ENCODE measurements at places on chromosomes 3 and 15. TPM values are rescaled to one million over a fixed set of nuclear protein-coding genes. Genes with fewer than 3 reads are reported as not detected.

DNA sequence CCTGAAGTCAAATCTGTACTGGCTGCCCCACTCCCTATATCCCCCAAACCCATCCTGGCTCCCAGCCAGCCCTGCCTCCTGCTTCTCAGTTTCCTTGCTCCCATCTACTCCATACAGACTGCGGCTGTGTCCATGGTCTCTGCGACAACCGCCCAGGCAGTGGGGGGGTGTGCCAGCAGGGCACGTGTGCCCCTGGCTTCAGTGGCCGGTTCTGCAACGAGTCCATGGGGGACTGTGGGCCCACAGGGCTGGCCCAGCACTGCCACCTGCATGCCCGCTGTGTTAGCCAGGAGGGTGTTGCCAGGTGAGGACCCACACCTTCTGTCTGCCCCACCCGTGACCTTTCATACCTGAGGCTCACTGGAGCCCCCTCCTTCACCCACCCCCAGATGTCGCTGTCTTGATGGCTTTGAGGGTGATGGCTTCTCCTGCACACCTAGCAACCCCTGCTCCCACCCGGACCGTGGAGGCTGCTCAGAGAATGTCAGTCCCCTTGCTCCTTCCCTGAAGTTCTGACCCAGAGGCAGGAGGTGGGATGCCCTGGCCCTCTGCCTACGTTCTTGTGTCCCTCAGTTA lies 14.7 kb downstream of the STAB1 start:
- H3K4me3 ChIP-seq = no peak overlapping the region
- H3K27ac ChIP-seq = no peak overlapping the region
- H3K27me3 ChIP-seq = no peaks in the 10 kb centered on the region
- no peaks in the 10 kb centered on the region for H3K4me1 ChIP-seq
- no peak for DNase-seq
- H3K36me3 ChIP-seq = no peaks in the 10 kb centered on the region

GRCh38 chr3:172012775-172013174 lies 26.6 kb upstream of the FNDC3B start:
- H3K27me3 ChIP-seq = no peaks in the 10 kb centered on the region
- H3K36me3 ChIP-seq = no peaks in the 10 kb centered on the region
- no peak for DNase-seq
- H3K4me3 ChIP-seq = no peak overlapping the region

GRCh38 chr3:98763076-98763475 lies at the start of gene ST3GAL6:
TSS of gene ST3GAL6 (plus strand) at chr3:98763340. CDS start at chr3:98768441, 5,101 bp downstream.
- H3K4me1 ChIP-seq = no peaks in the 10 kb centered on the region
- peaks cover 9% of the 10 kb centered on the region for H3K27me3 ChIP-seq
- no peak within 1 kb of the TSS for H3K4me3 ChIP-seq
- no peaks in the 10 kb centered on the region for H3K36me3 ChIP-seq
- no peak for DNase-seq
- no peak within 1 kb of the TSS for H3K27ac ChIP-seq

PRICKLE2 gene
- total RNA-seq = not detected

DNA sequence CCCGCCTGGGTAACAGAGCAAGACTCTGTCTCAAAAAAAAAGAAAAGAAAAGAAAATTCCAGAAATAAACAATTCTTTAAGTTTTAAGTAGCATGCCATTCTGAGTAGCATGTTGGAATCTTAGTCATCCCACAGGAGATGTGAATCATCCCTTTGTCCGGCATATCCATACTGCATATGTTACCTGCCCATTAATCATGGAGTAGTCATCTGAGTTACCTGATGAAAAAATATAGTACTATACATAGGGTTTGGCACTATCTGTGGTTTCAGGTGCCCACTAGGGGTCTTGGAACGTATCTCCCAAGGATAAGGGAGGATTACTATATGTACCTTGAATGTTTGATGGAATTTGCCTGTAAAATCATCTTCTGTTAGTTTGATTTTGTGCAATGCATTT lies 6.3 kb upstream of the CCR4 start:
- no peak for DNase-seq
- peaks cover 10% of the 10 kb centered on the region for H3K27me3 ChIP-seq
- H3K4me3 ChIP-seq = no peak overlapping the region
- H3K27ac ChIP-seq = no peak overlapping the region
- H3K4me1 ChIP-seq = peaks cover 17% of the 10 kb centered on the region

DNA sequence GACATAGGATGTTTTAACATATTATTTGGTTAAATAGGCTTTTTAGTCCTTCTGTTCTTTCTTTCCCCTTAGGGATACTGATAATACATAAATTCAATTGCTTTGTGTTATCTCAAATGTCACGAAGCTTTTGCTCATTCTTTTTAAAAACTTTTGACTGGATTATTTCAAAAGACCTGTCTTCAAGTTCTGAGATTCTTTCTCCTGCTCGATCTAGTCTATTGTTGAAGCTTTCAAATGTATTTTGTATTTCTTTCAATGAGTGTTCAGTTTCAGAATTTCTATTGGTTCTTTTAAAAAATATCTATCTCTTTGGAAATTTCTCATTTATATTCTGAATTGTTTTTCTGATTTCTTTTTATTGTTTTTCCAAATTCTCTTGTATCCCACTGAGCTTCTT lies 16.9 kb downstream of the IL20RB start:
- no peaks in the 10 kb centered on the region for H3K27me3 ChIP-seq
- no peak for DNase-seq
- H3K36me3 ChIP-seq = peaks cover 16% of the 10 kb centered on the region

CCR5 gene
- total RNA-seq = 0.08 TPM

GRCh38 chr3:87120236-87120635 lies 106.9 kb upstream of the CHMP2B start:
- H3K27me3 ChIP-seq = no peaks in the 10 kb centered on the region
- no peaks in the 10 kb centered on the region for H3K4me1 ChIP-seq
- H3K36me3 ChIP-seq = no peaks in the 10 kb centered on the region
- DNase-seq = no peak

GRCh38 chr15:46231786-46232185 lies 597.0 kb downstream of the SQOR start:
- no peak for DNase-seq
- H3K27me3 ChIP-seq = peaks cover 7% of the 10 kb centered on the region
- H3K36me3 ChIP-seq = no peaks in the 10 kb centered on the region

- no peak overlapping the region for H3K4me3 ChIP-seq
- no peaks in the 10 kb centered on the region for H3K27me3 ChIP-seq
- H3K4me1 ChIP-seq = no peaks in the 10 kb centered on the region
- no peak for DNase-seq
Observed at GRCh38 chr3:126152901-126153694, 27.3 kb downstream of the ALDH1L1 start.

DNA sequence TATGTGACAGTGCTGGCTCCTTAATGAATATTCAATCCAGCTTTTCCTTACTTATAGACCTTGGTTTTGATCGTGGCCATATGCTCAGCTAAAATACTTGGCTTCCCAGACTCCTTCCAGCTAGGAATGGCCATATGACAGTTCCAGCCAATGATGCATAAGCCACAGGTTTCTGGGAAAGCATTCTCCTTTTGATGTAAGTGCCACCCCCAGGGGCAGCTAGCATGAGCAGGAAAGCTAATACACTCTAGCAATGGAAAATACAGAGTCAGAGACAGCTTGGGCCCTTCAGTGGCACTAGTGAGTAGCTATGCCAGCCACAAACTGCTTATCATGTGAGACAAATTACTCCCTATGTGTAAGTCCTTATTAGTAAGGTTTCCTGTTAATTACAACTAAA lies 26.7 kb downstream of the TBC1D2B start:
- peaks cover 96% of the 10 kb centered on the region for H3K4me1 ChIP-seq
- peak; percentile 37 for DNase-seq
- H3K36me3 ChIP-seq = peaks cover 51% of the 10 kb centered on the region
- H3K4me3 ChIP-seq = no peak overlapping the region

STRA6 gene
- total RNA-seq = 0.28 TPM
